Gastroesophageal sphincter (tissue), 4 donors: ENCODE measurements at places on chromosomes 2 and 18. TPM values are rescaled to one million over a fixed set of nuclear protein-coding genes. Genes with fewer than 3 reads are reported as not detected.

SLC9A4 gene
- not detected for total RNA-seq

C18orf32 gene
- 38.9 TPM for total RNA-seq

CXCR1 gene
- 1.8 TPM for total RNA-seq

CROCC2 gene
- total RNA-seq, result not detected

UGT1A10 gene
- total RNA-seq, result 1.0 TPM

DNAH6 gene
- total RNA-seq, result 0.04 TPM

ADAM23 gene
- 2.4 TPM for total RNA-seq

SLC25A12 gene
- 78.9 TPM for total RNA-seq

PARD6G gene
- total RNA-seq, result 8.6 TPM

ADCY3 gene
- 54.5 TPM for total RNA-seq

SLC23A3 gene
- not detected for total RNA-seq

DCDC2C gene
- 4.0 TPM for total RNA-seq

LONRF2 gene
- 54.4 TPM for total RNA-seq

FAM237A gene
- total RNA-seq, result not detected

NGEF gene
- 0.40 TPM for total RNA-seq

RGPD4 gene
- total RNA-seq, result not detected

MC2R gene
- not detected for total RNA-seq

BOLA3 gene
- 29.5 TPM for total RNA-seq

GAREM2 gene
- total RNA-seq, result 3.4 TPM

SP5 gene
- total RNA-seq, result 0.39 TPM

UPP2 gene
- total RNA-seq, result not detected

DAW1 gene
- total RNA-seq, result not detected

AMER3 gene
- not detected for total RNA-seq

ASPRV1 gene
- total RNA-seq, result 1.0 TPM

C18orf54 gene
- total RNA-seq, result 1.5 TPM

CCDC74B gene
- 5.1 TPM for total RNA-seq

STPG4 gene
- total RNA-seq, result not detected

DNAJC27 gene
- 14.2 TPM for total RNA-seq

PSMA8 gene
- total RNA-seq, result not detected

ZNF532 gene
- 128 TPM for total RNA-seq

XDH gene
- total RNA-seq, result not detected

MMADHC gene
- total RNA-seq, result 179 TPM
